ENCODE measurements at places on chromosomes 13 and 19.

GRCh38 chr13:41994696-41995095, 33.8 kb upstream of the VWA8 start:
- DNase-seq, result no peak

GRCh38 chr13:112349681-112350080, 26.5 kb upstream of the SPACA7 start:
- DNase-seq, result no peak

- DNase-seq, result no peak
These were observed 19.7 kb downstream of the NEK5 start for GRCh38 chr13:52109116-52109670.

DNA sequence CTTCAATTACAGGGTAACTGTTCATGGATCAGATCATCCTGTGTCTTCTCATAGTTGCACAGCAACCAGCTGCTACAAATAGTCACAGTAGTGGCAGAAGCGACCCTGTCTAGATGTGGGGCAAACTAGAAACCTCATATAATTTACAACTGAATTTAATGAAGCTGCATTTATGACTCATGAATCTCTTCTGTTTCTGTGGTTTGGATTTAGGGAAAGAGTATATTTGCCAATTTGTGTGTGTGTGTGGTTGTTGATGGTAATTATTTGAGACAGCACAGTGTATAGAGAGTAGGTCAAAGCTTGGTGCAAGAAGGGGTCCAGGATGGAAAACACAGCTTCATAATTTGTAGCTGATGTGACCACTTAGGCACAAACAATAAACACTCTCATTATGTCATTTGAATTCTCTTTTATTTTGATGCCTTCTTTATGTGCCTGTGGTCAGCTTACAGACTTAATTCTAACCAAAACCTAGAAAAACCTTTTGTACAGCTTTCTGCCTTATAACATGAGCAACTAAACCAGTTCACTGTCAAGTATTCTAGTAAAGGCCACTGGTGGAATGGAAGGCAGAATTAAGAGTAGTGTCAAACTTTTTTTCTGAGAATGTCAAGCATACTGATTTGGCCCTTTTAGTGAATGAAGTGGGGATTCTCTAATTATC, 218.1 kb downstream of the TBC1D4 start:
- DNase-seq, result no peak

GRCh38 chr13:100089465-100090032, 656 bp downstream of the PCCA start:
- DNase-seq, result no peak
